NCI-H1105 treated with DMSO at 0.1 percent for 48 hours (cell line): ENCODE measurements at places on chromosomes 2 and 18.

DNA sequence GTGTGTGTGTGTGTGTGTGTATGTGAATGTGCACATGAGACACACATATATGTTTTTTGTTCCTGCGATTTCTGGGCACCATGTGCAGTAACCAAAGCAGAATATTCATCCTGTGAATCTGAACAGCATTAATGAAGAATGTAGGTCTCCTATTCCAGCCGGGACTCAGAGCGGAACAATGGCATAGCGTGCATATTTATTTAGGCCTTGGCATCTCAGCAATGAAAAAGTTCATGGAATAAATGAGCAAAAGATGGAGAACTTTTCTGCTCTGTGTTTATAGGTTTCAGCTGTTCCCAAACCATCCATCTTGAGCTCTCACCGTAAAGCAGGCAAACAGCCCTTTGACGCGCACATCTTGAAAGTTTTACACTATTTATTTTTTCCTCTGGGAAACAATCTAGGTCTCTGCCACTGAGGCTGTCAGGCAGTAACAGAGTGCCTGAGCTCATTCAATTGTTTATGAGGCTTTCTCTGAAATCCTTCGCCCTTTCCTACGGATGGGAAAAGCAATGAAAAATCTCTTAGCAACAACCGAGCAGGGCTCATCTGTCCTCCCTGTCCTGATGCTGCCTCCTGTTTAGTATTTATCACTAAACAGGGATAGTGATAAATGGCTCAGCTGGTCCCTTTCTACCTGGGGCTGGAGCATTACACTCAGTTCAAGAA is 146.2 kb upstream of the MSH6 start:
- no peak for DNase-seq

- DNase-seq = no peak
These were observed 326.9 kb downstream of the LPIN1 start for GRCh38 chr2:12073217-12073852.

DNA sequence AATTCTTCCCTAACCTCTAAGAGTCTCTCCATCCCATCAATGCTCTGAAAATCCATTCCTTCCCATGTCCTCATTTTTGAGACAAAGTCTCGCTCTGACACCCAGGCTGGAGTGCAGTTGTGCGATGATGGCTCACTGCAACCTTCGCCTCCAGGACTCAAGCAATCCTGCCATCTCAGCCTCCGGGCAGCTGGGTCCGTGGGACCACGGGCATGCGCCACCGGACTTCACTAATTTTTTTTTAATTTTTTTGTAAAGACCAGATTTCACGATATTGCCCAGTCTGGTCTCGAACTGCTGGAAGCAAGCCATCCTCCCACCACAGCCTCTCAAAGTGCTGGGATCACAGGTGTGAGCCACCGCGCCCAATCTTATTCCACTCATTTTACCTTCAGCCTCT is 1.6 kb downstream of the FEZ2 start:
- no peak for DNase-seq

DNA sequence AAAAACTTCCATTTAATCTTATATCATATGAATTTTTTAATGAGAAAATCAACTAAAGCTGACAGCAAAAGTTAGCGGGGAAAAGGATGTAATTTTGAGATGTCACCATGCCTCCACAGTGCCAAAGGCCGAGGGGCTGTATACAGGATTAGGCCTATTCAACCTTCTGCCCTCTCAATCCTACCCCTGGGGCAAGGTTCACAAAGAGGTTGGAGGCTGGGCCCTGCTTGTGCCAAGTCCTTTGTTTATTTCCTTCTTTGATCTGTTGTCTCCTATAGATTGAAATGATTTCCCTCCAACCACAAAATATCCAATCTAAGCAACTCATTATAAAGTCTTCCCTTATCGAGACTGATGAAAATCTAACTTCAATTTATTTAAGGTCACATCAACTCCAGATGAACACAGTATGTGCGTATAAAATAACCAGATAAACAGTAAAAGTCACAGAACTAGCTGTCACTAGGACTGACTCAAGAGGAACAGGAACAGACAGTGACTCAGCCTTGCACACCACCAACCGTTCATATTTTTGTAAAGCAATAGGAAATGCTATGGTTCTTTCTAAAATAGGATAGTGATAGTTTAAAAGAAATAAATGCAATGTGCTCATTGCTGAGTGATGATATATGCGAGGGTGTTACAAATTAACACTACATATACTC is 95.8 kb downstream of the SLC25A12 start:
- DNase-seq = no peak

DNA sequence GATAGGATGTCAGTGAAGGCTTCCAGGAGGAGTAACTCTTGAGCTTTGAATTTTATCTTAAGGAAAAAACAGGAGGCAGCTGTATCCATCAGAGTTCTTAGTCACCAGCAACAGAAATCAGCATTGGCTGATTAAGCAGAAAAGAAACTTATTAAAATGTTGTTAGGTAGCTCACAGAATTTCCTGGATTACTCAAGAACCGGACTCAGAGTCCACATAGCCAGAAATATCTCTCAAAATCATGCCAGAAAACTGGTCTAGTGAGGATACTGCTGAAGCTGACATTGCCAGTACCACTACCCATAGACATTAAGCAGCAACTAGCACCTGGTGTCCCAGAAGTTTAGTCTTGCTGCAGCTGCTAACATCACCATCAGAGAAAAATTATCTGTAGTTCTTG is 10.1 kb upstream of the AFTPH start:
- DNase-seq = no peak

GRCh38 chr2:145994910-145995309 is 1475.0 kb upstream of the ZEB2 start:
- DNase-seq = no peak

- no peak for DNase-seq
These were observed 150.3 kb downstream of the PXDN start for GRCh38 chr2:1594123-1594372.
